Vagina (tissue), 2 donors: ENCODE measurements at places on chromosomes 1 and 21.

DNA sequence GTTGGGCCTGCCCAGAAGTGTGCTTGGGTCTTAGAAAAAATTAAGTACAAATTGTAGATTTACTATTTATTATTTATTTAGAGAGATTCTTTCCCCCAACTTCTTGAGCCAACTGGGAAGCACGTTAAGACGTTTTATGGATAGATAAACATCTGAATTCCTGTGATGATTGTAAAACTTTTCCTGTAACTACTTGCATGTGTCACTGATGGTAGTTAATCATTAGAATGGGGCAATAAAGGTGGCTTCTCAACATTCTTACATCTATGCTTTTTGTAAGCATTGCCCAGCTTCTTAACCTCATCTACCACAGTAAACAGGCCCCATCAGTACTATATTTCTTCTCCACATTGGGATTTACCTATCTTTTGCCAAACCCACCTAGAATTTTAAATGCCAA is 559.8 kb downstream of the LMO4 start:
- no peak for DNase-seq

GRCh38 chr1:29121936-29122681 is 1.6 kb downstream of the TMEM200B start:
- DNase-seq: no peak

DNA sequence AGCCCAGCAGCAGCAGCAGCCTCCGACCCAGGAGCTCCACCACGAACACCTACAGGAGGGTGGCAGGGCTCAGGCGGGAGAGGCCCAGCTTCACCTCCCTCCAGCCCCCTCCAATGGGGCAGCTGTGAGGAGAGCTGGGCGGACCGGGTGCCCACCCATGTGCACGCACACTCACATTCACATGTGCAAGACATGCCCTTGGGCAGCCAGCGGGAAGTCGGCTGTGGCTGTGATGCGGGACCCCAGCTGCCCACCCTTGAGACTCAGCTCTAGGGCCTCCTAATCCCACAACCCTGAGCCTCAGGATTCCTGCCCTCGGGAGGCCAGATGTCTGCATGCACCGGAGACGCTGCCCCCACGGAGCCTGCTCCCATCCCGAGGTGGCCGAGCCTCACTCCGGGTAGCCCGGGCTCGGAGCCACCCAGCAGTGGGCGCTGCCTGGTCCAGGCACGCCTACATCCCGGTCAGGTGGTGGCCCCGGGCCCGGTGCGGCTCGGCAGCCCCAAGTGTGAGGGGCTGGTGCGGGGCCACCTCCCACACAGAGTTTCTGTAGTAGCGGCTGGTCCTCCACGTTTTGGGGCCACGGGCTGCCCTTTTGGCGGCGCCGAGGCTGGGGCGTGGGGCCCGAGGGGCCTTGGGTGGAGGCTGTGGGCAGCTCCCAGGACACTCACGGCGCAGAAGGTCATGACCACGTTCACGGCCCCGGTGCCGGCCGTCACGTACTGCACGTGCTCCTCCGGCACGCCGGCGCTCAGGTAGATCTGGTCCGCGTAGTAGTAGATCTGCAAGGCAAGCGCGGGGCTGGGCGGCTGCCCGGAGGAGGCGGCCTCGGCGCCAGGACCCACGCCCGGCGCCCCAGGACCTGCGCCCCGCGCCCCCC is 12.9 kb upstream of the SLC2A7 start:
- DNase-seq: no peak

GRCh38 chr1:67570486-67571143 is 114.4 kb upstream of the GADD45A start:
- no peak for DNase-seq

- no peak for DNase-seq
These were observed 3.5 kb upstream of the ACP6 start for GRCh38 chr1:147673816-147674215.

- DNase-seq: no peak
These were observed 60.7 kb downstream of the FOXD2 start for GRCh38 chr1:47498551-47498950.

- DNase-seq: no peak
These were observed 12.6 kb upstream of the CHI3L2 start for GRCh38 chr1:111214884-111215283.

GRCh38 chr1:220804202-220804586 is 17.5 kb downstream of the MTARC1 start:
- DNase-seq: no peak

DNA sequence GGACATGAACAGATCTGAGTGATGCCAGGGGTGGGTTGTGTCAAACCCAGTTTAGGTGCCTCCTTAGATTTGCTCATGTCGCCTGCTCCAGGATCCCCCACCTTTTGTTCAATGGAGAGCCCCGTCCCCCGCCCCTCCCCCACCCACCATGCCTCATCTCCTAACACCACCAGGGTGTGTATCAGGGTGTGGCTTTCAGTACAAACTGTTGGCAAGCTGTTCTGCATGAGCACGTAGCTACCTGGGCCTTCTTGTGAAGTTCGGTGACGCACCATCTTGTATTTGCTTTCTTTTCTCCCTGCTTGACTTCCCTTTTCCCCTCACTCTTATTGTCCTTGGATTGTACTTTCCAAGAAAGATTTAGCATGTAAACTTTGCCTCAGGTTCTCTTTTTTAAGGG is 94.8 kb downstream of the EBNA1BP2 start:
- DNase-seq: no peak

DNA sequence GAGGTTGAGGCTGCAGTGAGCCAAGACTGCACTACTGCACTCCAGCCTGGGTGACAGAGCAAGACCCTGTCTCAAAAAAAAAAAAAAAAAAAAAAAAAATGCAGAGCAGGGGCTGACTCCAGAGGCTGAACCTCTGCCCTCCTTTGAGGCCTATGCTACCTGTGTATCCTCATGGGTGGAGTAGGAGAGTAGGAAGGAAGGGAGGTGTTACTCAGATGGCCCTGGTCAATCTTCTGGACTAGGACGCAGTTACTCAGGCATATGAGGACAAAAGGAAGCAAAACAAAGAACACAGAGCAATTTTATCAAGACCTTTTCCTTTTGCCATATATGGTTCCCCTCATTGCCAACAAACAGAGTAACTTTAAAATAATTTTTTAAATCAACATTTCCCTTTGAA is 35.2 kb downstream of the TGFBR3 start:
- DNase-seq: no peak

DNA sequence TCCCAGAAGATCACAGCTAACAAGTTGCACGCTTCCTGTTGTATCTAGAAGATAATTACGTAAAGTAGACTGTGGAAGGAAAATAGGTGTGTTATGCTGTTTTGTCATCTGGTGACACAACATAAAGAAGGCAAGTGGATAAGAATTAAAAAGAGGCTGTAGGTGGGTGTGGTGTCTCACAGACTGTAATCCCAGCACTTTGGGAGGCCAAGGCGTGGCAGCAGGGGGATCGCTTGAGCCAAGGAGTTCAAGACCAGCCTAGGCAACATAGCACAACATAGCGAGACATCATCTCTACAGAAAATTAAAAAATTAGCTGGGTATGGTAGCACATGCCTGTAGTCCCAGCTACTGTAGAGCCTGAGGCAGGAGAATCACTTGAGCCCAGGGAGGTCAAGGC is 17.9 kb upstream of the ZNF281 start:
- no peak for DNase-seq

DNA sequence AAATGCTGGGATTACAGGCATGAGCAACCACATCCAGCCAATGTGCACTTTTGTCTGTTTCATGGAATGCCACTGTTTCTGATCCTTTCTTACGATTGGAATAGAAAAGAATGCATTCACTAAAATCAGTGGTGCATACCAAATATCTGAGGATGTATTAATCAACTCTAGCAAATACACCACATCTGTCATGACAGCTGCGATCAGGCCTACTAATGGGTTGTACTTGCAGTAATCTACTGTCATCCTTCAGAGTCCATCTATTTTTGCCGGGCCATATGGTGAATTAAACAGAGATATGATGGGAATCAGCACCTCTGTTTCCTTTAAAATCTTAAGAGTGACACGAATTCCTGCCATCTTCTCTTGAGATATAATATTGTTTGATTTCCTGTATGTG is 8.5 kb upstream of the USP1 start:
- DNase-seq: no peak

GRCh38 chr1:169676001-169676400 is 35.4 kb downstream of the SELL start:
- DNase-seq: no peak
